ENCODE measurements at places on chromosomes 3 and 15.

- DNase-seq, result no peak
Measured at GRCh38 chr3:46438831-46439230, 25.9 kb downstream of the LTF start.

GRCh38 chr15:39051626-39052322, 487.2 kb upstream of the RASGRP1 start:
- DNase-seq, result no peak

DNA sequence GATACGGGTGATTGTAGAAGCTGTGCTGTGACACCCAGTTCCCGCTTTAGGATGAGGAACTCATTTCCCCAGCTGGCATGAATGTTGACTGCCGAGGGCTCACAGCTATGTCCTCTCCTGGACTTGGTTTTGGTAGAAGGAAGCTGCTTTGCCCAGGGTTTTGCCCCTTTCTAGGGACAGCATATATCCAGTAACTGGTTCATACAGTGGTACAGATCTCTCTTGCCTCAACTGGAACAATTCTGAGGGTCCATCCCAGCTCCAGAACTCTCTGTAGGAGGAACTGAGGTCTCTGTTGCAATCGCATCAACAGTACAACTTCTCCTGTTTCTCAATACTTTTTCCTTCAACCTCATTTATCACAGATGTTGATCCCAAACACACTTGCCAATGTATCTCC, 54.5 kb upstream of the FNDC3B start:
- DNase-seq, result no peak

DNA sequence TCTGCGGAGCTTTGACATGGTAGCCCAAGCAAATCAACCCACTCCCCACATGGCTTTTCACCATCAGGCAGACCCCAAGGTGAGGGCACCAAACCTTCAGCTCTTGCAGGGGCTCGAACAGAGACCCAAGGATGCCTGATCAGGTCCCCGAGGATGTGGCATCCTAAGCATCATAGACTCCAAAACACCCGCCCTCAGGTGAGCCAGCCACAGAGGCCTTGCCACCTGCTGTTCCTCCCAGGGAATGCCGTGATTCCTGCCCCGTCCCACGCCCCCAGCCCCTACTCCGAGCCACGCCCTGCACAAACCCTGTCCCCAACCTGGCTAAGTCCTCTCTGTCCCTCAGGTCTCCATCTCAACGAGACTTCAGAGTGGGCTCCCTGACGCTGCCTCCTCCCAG, 34.7 kb upstream of the SLC41A3 start:
- DNase-seq, result no peak

GRCh38 chr15:96307856-96308394, 22.6 kb upstream of the NR2F2 start:
- no peak for DNase-seq

DNA sequence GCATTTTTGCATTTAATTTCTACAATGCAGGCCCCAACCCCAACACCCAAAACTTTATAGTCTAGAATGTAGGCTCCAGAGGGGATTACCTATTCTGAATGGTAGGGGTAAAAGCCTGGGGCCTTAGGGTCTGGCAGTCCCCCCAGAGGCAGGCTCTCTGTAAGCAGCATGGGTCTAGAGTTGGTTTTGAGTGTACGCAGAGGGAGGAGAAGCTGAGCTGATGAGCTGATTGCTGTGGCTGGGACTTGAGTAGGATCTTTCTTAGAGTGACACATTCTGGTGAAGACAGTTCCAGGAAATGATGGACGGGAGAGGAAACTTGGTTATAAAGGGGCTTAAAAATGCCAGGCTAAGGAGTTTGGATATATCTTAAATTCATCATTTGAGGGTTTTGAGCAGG, 2.1 kb downstream of the LPP start:
- DNase-seq, result no peak

DNA sequence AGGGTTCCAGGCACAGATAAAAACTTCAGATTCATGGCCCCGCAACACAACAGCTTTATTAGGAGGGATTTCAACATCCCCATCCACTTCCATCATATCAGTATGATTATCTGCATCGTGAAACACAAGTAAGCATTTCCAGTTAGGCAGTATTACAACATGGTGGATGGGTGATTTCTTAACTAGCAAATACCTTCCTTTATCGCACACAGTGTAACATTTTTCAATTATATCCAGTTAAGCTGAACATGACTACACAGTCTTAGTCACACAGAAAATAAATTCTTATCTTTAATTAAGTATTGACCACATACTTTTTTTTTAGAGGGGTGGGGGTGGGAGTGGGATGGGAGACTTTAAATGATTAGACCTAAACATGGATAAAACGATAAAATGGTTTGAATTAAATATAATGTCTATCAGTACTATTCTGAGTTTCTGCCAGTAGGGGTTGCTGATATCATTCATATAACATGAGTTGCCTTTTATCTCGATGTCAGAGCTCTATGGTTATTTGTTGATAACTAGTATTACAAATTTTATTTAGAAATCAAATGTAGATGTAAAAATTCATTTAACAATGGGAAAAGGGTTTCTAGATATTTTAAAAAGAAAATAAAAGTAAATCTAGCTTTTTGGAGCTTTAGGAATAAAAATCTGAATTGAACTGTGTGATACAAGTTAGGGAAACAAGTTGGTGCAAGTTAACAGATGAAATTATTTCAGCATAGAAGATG, 146.6 kb downstream of the TBL1XR1 start:
- peak; percentile 54 for DNase-seq

DNA sequence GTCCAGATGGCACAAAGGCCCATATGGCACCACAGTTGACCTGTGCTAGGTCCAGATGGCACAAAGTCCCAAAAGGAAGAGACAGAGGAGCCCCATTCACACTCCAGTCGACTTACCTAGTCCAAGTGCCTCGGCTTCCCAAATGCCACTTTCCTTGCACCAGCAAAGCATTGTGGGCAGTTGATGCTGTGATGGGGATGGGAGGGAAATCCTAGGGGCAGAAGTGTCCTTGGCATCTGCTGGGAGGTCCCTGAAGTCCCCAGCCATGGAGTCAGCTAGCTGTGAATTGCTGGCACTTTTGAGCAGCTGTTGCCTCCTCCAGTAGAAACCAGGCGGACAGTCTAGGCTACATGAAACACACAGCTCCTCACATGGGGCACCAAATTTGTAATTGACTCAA, 60.3 kb upstream of the SIAH2 start:
- no peak for DNase-seq

GRCh38 chr3:128648940-128649663, 1.5 kb downstream of the RPN1 start:
- no peak for DNase-seq

DNA sequence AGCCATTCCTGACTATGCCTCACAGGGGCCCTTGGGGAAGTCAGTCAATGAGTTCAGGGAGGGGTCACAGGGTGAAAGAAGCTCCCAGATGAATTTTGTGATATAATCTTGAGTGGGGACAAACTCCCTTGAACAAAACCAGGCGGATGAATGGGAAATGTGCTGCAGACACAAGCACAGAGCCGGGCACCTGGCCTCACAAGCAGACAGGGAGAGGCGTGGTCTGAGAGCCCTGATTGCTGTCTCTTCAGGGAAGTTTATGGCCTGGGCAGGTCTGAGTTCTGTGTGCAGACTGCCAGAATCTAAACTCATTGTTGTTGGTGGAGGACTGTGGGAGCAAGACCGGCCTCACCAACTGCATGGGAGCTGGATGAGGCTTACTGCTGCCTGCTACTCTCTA, 591.8 kb downstream of the EPHA3 start:
- no peak for DNase-seq

- DNase-seq, result no peak
Measured at GRCh38 chr15:35325374-35325941, 220.5 kb downstream of the DPH6 start.

GRCh38 chr3:108907194-108907593, 46.5 kb downstream of the GUCA1C start:
- no peak for DNase-seq

DNA sequence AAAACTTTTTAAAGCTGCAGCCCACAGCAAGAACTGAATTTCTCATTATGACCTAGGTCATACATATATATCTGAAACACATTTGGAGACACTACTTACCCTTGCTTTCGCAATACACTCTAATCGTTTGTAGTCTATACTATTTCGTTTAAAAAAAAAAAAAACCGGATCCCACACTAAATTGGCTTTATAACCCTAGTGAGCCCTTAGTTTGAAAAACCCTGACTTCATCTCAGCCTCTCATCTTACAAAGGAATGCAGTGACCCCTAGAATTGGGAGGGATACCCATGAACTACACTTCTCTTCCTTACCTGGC, 4.2 kb downstream of the RARRES1 start:
- DNase-seq, result no peak

DNA sequence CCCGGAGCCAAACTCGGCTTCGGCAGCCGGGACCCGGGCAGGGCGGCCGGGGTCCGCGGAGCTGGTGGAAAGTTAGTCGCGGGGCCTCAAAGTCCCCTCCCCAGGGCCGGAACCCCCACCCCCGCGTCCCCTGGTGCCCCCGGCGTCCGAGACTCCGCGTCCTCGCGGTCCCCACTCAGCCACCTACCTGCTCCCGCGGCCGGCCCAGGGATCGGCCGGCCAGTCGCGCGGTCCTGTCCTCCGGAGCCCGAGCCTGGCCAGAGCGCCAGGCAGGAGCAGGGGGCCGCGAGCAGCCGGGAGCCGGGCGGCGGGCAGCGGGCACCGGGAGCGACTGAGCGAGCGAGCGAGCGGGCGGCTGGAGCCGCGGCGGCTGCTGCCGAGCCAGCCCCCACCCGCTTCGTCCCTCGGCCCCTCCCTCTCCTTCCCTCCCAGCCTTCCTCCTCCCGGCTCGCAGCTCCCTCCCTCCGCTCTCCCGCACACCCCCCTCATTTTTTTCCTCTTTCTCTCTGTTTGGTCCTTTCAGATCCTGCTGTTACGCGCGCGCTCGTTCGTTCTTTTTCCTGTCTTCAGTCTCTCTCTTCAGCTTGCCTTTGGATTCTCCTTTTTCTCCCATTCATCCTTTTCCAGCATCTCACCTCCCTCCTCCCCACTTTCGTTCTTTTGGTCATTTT, at the start of gene MEGF11:
MEGF11 (minus strand) TSS at position 333 of the 671 bp plus-strand sequence. CDS start 125,347 bp downstream, outside the sequence.
- peak; percentile 39 for DNase-seq

DNA sequence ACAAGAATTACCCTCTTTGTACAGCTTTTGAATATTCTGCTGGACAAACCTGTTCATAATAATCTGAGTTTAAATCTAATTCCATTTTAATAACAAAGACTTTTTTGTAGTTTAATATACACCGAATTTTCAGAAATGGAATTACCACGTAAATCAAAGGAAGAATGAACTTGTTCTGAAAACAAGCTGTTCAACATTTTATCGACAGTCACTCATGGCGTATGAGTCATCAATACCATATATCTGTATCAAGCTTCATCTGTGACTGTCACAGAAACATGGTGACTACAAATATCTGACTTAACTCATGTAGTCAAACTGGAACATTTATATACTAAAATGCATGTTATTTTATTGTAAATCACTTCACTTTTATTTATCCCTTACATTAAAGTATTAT, 90.0 kb downstream of the EFL1 start:
- DNase-seq, result no peak

DNA sequence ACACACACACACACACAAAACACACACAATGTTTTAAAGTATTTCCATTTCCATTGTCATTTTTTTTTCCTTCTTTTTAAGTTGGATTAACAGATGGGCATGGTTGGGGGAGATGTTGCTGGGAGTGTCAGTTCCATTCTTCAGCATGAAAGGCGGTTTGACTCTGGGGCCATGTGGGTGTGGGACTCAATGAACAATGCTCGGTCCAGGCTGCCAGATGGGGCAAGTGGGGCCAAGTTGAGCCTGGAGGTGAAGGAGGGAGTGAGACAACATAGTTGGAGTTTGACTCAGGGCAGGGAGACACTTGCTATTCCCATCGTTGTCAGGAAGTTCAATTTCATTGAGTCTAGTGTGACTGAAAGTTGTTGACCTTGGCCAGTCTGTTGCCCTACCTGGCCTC, 125.3 kb downstream of the TLE3 start:
- no peak for DNase-seq

DNA sequence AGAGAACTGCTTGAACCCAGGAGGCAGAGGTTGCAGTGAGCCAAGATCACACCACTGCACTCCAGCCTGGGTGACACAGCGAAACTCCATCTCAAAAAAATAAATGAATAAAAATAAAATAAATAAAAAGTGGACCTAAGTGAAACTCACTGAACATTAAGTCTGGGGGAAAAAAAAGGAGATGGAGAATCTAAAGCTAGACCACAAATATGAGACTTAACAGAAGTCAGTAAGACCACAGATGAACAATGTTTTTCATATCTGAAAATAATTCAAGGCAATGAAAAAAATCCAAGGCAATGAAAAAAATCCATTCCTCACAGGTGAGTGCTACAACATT, 18.6 kb downstream of the ANXA2 start:
- no peak for DNase-seq

GRCh38 chr15:96484830-96485229, 154.3 kb downstream of the NR2F2 start:
- no peak for DNase-seq

- no peak for DNase-seq
Measured at GRCh38 chr3:30698549-30698948, 92.1 kb downstream of the TGFBR2 start.

Measured in fibroblast of skin of back (primary cell).